C1 segment of cervical spinal cord (tissue), 14 donors: ENCODE measurements at places on chromosomes 12 and 14.

GRCh38 chr12:2503762-2504161 lies 291.0 kb upstream of the FKBP4 start:
- no peak for DNase-seq

DNA sequence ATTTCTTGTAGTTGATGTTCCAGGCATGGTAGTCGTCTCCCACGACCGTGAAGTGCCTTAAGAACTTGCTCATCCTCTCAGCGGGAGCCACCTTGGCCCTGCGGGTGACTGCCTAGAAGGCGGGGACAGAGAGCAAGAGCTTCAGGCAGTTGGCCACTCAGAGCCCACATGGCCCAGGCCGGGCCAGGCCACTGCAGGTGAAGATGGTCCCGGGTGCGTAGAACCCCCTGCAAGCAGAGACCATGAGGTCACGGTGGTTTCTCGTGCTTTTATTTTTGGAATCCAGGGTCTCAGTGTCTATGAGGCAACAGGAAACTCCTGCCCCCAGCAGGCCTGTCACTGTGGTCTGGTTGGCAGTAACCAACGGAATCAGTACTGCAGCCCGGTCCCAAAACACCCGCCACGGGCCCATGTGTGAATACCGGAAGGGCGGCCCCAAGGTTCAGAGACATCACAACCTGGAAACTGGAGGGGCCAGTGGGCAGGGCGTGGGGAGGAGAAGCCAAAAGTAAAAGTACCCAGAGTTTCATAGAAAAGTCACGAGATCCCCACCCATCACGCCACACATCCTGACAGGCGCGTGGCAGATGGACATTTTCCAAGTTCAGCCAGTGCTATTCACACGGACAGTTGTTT lies 27.5 kb downstream of the HVCN1 start:
- no peak for DNase-seq

DNA sequence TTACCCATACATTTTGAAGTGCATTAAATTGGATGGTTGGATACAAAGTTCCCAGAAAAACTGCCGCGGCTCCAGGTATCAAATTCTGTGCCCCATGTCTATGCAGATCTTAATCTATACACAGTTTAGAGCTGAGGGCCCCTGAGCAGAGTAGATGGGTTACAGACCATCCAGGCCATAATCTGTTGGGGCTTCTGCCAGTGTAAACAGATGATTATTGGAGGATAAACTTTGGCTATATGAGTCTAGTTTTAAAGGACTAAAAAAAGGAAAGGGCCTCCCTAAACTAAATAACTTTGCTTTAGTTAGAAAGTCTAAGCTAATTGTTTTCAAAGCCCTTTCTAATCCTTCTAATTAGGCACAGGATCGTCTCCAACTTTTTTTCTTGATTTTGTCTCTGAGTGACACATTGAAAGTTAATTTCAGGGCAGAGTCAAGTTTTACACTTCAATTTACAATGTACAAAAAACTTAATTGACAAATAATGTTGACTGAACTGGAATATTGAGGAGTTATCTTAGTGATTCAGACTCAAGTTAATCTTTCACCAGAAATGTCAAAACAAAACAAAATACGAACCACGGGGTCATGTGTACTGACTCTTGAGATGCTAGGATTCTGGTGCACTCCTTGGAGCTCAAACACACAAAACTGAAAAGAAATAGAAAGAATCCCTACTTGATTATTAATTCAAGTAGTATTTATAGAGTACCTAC lies 133.9 kb upstream of the SCAF11 start:
- no peak for DNase-seq

DNA sequence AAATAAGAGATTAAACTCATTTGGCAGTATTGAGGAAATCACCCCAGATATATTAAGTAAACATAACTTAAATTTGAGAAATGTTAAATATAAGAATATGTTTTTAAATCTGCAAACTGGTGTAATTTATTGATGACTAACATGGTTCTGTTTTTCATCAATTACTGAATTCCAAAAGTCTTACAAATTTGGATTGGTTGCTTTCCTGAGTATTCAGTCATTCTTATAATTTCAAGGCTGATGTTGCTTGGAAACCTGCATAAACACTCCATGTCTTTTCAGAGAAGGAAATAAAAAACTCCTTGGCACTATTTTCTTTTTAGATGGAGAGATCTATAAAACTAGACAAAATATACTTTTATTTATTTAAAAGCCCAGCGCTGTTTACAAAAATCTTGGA lies 71.7 kb downstream of the NOVA1 start:
- DNase-seq = no peak

- DNase-seq = no peak
These were observed 36.4 kb downstream of the PPM1H start for GRCh38 chr12:62898526-62898925.

GRCh38 chr14:103684471-103684870 lies 30.8 kb downstream of the XRCC3 start:
- DNase-seq = no peak

- no peak for DNase-seq
These were observed 157.1 kb upstream of the TMTC1 start for GRCh38 chr12:29940811-29941210.

DNA sequence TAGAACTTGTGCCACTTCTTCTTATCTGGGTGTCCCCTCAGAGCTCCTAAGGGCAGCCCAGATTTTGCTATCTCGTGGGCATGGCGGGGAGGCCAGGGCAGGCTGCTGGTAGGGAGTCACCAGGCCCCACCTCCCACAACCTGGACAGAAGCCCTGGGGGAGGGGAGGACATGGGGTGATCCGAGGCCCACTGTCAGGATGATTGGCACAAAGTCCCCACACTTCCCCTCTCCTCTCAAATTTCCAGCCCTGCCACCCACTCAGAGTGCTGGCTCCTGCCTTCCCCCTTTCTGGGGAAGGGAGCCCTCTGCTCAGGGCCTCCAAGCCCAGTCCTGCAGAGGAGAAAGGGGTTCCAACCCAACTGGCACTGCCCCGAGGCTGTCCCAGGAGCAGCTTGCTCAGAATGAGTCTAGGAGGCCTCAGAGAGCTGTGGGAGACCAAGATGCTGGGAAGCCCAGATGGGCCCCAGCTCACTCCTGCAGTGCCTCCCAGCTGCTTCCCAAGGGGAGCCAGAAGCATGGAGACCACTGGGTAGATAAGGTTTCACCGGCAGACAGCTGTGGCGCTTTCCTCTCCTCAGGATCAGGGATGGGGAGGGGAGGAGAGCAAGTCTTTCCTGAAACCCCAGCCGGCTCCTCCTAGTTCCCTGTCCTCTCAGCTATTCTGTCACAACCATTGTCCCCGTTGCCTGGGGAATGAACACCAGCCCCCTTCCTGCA lies 82.8 kb downstream of the B4GALNT3 start:
- DNase-seq = no peak
